ENCODE measurements at places on chromosomes 1 and 21. TPM values are rescaled to one million over a fixed set of nuclear protein-coding genes. Genes with fewer than 3 reads are reported as not detected.

Gene FOXD2
- polyA plus RNA-seq: 0.11 TPM

GRCh38 chr1:47434051-47434842, 3.6 kb upstream of the FOXD2 start:
- no peak for DNase-seq

DNA sequence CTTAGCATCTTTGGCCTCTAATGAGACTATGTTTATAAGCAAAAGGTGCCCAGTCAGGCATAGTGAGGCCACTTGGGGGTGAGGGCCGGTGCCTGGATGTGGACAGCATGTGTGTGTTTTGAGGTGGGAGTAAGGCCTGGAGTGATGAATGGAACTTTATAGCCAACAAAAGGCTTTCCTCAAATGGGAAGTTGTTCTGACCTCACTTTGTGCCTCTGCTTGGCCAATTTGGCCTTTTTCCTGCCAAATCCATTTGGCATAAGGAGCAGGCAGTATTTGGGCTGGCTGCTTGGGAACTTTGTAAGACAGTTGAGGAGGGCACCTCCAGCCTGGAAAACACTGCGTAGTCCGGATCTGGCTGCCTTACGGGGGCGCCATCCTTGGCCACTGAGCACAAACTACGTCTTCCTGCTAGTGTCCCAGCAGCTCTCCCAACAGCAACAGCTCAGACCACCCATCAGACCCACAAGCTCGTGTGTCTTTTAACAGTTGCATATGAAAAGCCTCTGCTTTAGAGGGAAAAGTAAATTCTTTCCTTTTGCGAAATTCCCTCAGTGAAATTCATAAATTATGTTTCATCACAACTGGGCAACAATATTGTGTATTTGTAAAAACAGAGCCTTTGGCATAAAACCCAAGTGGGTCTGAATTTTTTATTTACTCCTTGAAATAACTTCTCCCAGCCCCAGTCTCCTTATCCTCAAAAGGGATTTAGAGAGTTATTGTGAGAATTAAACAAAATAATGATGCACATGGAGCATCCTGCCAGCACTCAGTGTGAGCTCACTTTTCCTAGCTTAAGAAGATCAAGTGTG, 322.9 kb downstream of the DISC1 start:
- no peak for DNase-seq

DNA sequence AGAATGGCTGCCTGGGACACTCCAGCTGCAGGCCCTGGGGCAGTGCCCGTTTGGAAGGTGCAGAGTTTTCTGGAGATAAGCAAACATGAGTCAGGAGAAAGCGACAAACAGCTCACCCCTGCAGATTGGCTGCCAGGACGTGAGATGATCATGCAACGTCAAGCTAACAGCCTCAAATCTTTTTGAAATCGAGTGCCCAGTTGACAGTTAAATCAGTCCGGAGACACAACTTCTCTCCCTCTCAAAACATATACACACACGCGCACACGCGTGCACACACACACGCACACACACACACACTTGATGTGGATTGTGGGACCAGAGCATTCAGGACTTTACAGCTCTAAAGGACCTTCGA, 49.4 kb downstream of the TENT5C start:
- no peak for DNase-seq

- no peak for DNase-seq
Measured at GRCh38 chr1:79122521-79122920, 116.0 kb upstream of the ADGRL4 start.

DNA sequence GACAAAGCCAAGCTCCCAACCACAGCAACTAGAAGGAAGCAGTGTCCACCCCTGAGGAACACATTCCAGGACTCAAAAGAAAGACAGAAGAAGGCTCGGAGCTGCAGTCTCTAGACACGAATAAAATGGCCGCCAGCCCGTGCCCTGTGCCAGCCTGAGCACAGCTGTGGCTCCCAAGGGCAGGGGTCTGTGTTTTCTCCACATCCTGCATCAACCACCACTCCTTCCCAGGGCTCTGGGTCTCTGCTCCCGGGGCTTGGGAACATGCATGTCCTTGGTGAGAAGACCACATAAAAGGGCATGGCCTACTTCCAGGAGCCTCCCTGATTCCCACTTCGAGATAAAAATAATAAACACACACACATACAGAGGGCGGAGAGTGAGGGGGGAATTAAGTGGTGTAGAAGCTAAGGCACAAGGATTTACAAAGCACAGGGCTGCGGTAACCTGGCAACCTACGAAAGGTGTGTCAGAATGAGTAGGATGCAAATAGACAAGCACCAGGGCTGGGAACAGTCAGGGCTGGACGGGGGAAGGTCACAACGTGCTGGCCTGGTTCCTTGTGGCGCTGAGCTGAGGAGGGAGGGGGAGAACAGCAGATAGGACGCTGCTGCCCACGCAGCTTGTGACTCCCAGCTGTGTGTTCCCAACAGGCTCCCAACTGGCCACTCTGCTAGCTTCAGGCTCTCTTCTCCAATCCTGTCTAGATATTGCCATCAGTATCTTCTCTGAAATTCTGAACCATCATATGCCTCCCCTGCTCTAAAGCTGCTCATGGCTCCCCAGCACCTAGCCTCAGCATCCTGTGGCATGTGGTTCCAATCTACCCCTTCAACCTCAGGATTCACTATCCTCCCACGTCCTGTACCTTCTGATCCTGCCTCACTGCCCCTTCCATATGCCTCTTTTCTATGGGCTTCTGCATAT, 72.5 kb downstream of the CD34 start:
- no peak for DNase-seq

DNA sequence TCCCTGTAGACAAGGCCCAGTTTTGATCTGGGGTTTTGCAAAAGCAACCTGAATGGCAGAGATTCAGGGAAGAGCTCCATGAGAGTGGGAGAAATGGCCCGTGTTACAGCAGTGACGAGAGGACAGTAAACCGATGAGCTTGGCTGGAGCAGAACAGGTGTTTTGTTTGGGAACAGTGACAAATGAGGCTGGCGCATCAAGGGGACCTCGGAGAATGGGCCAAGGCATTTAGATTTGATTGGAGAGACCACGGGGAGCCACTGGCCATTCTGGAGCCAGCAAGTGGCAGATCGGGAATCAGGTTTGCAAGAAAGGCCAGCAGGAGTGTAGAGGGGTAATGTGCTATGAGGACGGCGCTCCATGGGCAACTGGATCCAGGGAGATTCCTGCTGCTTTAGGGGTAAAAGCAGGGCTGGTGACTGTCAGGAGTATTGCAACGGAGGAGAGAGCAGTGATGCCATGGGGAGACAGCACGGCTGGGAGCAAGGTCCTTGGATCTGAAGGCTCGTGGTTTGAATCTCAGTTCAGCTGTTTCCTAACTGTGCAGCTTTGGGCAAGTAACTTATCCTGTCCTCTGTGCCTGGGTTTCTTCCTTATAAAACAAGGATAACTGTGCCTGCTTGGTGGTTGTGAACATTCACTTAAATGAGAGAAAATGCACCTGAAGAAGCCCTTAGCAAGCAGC, 9.9 kb upstream of the KLHDC7A start:
- DNase-seq: no peak
